ENCODE measurements at places on chromosomes 6 and 20. TPM values are rescaled to one million over a fixed set of nuclear protein-coding genes. Genes with fewer than 3 reads are reported as not detected.

DNA sequence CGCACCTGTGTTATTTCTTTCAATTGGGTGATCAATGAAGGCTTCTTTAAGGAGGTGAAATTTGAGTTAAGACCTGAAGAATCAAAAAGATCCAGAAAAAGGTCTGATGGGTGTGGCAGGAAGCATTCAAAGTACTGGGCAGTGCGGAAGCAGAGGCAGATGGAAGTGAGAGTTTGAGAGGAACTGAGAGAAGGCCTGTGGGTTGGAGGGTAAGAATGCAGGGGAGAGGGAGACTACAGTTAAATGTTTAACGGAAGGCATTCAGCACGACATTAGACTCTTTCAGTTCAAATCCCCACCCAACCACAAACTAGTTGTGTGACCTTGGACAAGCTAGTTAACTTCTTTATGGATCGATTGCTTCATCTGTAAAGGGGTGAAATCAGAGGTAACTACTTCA is 50.5 kb upstream of the GCM1 start:
- no peak for DNase-seq

- DNase-seq, result no peak
These were observed 106.8 kb downstream of the PDE10A start for GRCh38 chr6:165556116-165556843.

DNA sequence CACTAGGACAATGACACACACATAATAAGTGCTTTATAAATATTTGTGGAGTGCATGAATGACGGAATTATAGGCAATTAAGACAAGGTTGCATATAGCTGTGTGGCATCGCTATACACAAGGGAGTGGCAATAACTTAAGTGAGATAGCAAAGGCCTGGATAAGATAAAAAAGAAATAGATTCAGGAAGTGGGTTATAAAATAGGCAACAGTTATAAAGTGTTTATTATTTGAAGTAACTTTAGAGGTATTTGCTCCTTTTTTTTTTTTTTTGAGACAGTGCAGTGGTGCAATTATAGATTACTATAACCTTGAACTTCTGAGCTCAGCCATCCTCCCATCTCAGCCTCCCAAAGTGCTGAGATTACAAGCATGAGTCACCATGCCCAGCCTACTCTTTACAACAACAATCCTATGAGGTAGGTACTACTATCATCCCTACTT is 75.9 kb upstream of the LOC128125822 start:
- DNase-seq, result no peak

DNA sequence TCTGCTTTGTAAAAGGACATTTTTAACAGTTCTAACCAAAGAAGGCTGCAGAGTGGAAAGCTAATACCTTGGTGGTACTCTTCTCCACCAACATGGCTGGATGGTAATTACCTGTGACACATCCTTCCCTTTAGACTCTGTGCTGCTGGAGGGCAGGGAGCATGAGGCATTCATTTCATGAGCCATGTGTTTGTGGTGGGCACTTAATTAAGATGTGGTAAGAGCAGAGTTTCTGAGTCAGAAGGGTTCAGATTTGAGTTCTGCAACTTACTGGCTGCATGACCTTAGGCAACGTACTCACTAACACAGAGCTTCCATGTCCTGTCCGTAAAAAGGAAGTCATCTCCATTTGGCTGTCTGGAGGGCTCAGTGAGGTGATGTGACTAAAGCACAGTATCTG is 9.1 kb upstream of the ZNF133 start:
- no peak for DNase-seq

DNA sequence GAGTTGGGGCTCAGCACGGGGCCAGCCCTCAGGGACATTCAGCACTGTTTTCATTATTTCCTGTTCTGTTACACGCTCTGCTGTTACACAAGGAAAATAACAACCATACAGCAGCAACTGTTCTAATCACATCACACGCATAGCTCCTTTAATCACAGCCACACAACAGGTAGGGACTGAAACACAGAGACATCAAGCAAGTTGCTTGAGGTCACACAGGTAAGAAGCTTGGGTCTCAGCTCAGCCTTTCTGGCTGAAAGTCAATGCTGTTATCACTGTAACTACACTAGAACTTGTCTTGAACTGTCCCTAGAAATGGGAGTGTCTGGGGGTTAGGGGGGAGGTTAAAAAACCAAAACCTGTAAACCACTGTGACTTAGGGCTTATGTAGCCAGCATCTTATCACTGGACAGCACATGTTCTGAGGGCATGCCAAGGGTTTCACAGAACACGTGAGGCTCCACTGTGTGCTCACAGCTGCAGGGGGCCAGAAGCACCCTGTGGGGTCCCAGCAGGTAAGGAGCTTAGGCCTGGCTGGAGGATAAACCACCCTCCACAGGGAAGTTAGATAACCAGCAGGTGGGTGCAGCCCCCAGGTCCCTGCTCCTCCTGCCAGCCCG is 146.0 kb downstream of the EYA2 start:
- DNase-seq, result no peak

The DBNDD2 gene
- polyA plus RNA-seq, result 39.3 TPM
